ENCODE measurements at places on chromosomes 2 and 18.

- DNase-seq, result no peak
These were observed 27.8 kb upstream of the RANBP2 start for GRCh38 chr2:108691447-108691846.

DNA sequence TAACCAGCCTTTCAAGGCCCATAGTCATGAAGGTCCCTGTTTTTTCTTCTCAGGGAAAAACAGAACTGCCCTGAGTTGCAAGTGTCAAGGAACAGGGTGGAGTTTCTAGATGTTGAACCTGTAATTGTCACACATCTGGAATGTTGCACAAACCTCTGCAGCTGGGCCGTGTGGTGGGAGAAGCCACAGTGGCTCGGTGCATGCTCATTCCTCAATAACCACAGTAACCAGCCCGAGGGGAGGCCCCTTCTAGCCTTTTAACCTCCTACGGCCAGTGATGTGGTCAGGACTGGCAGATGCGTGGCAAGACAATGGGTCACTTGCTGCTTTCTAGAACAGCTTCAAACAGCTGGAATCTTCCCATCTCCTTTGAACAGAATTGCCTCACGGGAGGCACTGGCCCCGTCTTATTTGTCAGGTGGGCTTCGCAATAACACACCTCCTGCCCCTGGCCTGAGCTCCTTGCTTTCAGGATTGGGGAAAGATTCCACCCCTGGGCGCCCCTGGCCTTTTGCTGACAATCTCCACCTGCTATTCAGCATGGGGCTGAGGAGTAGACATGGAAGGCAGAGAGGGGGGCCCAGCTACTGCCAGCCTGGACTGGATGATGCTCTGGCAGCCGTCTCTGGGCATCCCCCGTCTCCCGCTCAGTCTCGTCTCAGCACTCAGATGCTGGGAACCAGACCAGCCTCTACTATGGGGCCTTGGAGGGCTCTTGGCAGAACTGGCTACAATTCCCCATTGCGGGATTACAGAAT, 102.9 kb downstream of the KLHL29 start:
- DNase-seq, result no peak

- no peak for DNase-seq
These were observed 93.9 kb upstream of the CD226 start for GRCh38 chr18:70041459-70042050.

- DNase-seq, result no peak
These were observed 44.2 kb downstream of the DPYSL5 start for GRCh38 chr2:26892133-26892532.

DNA sequence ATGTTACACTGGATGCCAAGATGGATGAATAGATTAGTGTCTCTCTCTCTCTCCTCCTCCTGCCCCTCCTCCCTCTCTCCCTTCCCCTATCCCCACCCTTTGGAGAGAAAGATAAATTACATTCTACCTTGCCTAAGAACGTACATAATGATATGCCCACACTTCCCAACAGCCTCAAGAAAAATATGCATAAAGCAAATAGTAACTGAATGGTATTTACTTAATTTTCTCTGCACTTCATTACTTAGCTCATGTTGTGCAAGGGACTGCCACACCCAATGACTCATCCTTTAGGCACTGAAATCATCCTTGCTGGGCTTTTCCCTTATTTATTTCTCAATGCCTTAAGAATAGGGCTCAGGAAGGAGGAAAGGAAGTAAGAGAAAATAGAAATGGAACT, 137.3 kb upstream of the PID1 start:
- peak; percentile 74 for DNase-seq
